ENCODE measurements at places on chromosomes 3 and 15. TPM values are rescaled to one million over a fixed set of nuclear protein-coding genes. Genes with fewer than 3 reads are reported as not detected.

Gene NEK10
- total RNA-seq, result 0.40 TPM

DNA sequence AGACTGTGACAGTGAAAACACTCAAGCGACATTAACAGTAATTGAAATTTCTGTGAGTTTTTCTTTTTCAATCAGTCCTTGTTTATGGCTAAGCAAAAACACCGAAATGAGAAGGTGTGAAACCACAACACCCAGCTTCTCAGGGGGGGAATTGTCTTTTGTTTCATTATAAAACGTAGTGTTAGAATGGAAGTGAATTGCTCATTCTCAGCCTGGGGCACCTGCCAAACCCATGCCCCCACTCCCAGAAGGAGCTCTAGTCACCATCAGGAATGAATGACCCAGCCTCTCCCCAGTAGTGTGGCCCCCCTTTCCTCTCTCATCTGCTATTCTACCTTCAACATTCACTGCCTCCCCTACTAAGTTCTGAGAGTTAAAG is 185.8 kb upstream of the CFAP20DC start:
- no peak for ATAC-seq

DNA sequence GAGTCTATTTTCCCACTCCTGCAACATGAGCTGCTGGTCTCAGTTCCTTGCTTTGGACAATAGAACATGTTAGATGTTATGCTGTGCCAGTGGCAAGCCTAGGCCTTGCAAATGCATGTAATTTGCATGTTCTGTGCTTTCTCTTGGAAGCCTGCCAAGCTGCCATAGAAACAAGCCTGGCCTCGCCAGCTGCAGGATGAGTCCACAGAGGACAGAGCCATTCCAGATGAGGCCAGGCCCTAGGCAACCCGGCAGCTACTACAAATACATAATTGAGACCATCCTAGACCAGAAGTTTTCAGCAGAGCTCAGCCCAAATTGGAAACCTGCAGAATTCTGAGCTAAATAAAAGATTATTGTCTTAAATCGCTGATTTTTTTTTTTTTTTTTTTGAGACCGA is 39.6 kb downstream of the TRIM69 start:
- ATAC-seq, result peak; percentile 26

GRCh38 chr3:192834428-192834827 is 83.2 kb downstream of the MB21D2 start:
- ATAC-seq, result no peak

- ATAC-seq, result no peak
Observed at GRCh38 chr3:5294356-5294755, 106.8 kb downstream of the EDEM1 start.

Gene GNAT1
- 0.08 TPM for total RNA-seq

DNA sequence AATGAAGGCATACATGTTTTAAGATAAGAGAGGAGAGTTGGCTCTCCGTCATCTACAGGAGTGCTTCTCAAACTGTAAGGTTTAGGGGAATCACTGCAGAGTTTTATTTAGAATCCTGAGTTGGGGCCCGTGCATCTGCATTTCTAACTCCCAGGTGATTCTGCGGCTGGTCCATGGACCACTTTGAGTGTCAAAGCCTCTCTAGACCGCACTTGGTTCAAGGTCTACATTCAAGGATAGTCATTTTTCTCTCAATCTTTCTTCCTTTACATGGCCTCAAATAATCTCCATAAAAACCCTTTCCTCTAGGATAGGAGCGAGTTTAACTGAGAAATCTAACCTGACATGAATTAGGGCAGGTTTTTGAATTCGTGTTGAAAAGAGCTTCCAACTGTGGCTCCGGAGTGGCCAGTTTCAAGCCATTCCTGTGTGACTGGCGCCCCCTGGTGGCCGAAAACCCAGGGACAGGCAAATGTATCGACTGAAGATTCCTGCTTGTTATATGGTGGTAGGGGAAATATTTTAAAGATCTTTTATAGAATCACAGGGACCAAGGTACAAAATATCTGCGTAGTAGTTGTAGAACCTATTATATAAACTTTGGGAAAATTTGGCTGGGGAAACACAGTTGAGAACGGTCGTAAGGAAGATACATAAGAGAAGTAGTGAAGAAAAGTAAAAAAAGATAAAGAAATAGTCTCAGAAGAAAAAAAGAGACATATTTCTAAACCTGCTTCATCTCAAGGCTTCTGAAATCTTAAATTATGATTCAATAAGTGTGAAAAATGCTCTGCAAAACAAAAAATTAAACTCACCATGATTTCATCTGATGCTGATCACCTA is 11.9 kb downstream of the GABRR3 start:
- peak; percentile 70 for ATAC-seq

DNA sequence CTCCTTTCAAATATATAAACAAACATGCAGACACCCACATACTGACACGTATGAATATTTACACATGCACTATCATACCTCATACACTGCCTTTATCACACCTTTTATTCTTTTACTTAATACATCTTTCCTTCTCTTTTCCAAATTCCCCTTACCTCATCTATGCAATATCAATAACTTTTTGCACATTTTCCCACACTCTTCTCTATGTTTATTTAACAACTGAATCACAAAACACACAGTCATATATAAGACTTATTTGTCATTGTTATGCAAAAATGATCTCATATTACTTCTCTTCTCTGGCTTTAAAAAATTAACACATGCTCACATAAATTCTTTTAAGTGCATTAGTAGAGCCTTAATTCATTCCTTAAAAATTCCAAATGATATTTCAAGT is 461.4 kb downstream of the DIPK2A start:
- no peak for ATAC-seq

Gene OSTN
- total RNA-seq, result not detected

DNA sequence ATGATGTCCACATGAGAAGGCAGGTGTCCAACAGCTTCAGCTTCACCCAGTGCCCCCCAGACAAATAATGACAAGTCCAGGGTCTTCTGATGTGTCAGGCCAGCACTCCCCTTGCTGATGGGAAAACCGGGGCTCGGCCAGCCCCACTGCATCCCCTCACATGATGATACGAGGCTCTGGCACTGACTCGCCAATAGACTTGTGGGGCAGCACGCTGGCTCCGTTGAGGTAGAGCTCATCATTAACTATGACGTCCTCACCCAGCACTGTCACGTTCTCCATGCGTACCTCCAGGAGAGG is 2.1 kb upstream of the AMIGO3 start:
- ATAC-seq, result no peak

Gene SCN11A
- 0.04 TPM for total RNA-seq

Gene KCNH8
- total RNA-seq, result 0.08 TPM
